ENCODE measurements at places on chromosomes 2 and 18.

DNA sequence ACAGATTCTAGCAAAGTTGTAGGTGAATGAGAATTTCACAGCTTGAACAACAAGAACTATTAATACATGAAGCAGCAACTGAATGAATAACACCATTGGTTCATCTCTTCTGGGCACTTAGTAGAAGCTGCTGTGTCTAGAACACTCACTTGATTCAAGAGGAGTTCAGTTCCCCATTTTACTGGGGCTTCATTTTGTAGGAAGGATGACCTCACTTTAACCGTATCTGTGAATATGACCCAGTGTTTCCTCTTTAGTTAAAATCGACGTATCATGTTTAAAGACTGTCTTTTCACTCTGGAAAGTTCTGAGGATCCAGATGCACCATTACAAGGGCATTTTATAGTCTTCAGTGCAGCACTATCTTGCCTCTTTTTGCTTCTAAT is 47.8 kb downstream of the LRRTM1 start:
- DNase-seq: no peak

DNA sequence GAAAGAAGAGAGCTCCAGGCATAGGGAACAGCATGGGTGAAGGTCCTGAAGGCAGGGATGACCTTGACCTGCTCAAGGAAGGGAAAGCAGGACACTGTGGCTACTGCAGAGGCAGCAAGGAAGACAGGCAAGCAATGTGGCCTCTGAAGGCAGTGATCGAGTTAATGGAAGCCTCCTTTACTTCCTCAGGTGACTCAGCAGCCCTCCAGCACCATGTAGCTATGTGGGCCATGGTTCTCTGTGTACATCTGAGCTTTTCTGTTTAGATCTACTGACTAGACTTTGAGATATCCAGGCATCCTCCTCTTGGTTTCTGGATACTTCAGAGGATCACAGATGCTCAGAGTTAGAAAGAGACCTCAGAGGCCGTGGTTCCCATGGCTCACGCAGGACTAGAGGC is 107.3 kb upstream of the PID1 start:
- no peak for DNase-seq

DNA sequence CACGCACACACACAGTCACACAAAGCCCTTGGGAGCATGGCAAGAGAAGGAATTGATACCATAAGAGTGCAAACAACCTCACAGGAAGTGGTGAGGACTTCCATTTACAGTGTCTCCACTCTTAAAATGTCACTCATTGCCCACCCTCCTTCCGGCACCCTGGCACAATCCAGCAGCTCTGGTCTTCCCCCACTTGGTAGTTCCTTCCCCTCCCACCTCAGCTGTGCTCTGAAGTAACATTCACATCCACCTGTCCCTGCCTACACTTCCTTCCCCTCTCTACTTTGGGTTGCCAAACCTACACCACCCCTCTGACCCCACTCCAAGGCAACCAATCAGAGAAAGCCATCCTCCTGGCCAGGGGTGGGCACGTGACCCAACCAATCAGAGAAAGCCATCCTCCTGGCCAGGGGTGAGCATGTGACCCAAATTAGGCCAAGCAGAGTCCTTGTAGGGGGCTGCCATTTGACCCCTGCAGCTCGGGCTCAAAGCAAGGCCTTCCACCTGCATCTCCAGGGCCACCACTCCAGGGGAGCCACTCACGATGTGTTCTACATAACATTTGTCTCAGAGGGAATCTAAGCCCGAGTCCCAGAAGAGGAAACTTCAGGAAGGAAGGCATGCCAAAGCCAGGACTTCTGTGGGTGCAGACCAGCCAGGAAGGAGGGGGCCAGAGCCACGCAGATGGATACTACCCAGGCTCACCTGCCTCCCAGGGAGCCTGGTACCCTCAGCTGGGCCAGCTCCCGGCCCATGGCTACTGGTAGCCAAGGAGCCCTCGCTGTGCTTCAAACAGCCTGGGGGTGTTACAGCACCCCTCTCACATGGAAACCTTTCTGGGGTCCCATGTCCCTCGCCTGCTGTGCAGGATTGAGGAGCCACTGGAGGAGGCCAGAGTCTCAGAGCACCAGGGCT is 21.2 kb downstream of the CYP26B1 start:
- DNase-seq: no peak

- DNase-seq: no peak
Measured at GRCh38 chr18:9697121-9697520, 11.0 kb upstream of the RAB31 start.

DNA sequence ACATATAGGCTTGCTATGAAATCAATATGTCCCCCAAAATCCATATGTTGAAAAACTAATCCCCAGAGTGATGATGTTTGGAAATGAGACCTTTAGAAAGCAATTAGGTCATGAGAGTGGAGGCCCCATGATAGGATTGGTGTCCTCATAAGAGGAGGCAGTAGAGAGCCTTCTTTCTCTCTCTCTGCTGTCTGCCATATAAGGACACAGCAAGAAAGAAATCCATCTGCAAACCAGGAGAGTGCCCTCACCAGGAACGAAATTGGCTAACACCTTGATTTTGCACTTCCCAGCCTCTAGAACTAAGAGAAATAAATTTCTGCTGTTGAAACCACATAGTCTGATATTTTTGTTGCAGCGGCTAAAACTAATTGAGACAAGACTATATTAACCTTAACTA is 89.5 kb downstream of the NBAS start:
- DNase-seq: no peak

All from HuH-7 (cell line).